ENCODE measurements at places on chromosomes 2 and 18.

GRCh38 chr2:21715887-21716286 is 592.1 kb downstream of the TDRD15 start:
- DNase-seq, result peak; percentile 15

- DNase-seq, result no peak
These were observed 1.9 kb downstream of the MAB21L4 start for GRCh38 chr2:240894006-240894405.

GRCh38 chr2:174974131-174974530 is 31.1 kb downstream of the CHN1 start:
- DNase-seq, result no peak

DNA sequence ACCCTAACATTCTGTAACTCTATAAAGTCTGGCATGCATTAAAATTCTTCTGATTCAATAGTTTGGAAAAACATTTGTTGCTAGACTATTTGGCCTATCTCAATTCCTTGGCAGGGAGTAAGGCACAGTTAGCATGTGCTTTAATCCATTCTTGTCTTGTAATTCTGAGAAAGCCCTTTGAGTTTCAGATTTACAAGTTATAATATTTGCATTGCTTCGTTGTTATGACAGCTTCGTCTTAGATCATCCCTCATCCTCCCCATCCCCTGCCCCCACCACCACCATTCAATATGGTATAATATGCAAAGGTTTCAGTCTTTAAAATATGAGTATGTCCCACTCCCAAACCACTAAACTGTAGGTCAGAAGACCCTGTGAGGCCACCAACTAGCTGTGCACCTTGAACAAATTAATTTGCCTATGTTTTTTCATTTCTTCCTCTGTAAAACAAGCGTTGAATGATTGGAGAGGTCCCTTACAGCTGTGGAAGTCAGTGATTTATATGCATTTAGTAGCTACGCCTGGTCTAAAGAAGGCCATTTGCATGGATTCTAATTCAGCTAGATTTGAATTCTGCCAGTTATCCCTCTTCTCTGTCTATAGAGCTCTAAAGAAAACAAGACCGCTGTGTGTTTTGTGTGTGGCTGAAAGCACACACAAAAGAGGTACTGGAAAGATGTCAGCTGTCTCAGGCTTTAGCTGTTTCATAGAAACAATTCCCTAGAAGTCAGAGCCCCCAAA is 591 bp downstream of the C2orf80 start:
- DNase-seq, result no peak

DNA sequence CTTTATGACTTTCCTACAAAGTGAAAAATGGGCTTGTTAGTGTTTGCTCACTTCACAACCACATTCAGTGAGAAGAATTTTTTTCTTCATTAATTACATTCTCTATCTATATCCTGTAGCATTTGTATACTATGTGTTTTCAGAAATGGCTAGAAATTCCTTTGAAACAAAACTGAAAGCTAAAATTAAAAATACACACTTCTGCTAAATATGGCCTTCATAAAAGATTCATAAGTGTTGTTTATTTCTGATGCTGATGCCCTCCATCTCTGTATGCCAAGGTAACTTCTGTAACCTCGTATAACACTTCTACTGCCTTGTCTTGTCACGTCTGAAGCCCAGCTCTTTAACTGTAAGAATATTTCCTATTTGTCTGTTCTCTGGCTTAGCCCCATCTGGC is 59.8 kb downstream of the PMAIP1 start:
- no peak for DNase-seq

GRCh38 chr2:12032398-12032797 is 286.0 kb downstream of the LPIN1 start:
- DNase-seq, result no peak

- DNase-seq, result no peak
These were observed 27.9 kb upstream of the RPE start for GRCh38 chr2:209974576-209974975.

- no peak for DNase-seq
These were observed 500.7 kb downstream of the RIT2 start for GRCh38 chr18:42614619-42615293.

All from iPS-NIHi11 (cell line).